Activated naive CD8-positive, alpha-beta T cell treated with anti-CD3 and anti-CD28 coated beads for 36 hours (primary cell): ENCODE measurements at places on chromosomes 1 and 21. TPM values are rescaled to one million over a fixed set of nuclear protein-coding genes. Genes with fewer than 3 reads are reported as not detected.

BTBD19 gene
- total RNA-seq: 8.1 TPM

DNA sequence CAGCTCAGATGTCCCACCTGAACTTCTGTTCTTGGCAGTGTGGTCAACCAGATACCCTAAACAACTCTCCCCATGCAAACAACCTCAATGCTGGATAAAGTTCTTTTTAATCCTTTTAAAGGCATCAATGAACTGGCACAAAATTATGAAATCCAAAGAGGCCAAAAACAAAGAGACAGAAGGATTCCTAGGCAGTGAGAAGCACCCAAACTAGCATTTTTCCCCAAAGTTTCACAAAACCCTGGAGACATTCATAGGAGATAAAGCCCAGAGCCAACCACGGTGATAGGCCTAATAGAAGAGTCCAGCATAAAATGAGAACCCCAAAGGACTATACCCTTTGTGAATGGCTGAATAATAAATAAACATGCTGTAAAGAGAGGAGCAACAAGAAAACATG, 50.7 kb downstream of the MATN1 start:
- no peak for DNase-seq

LAD1 gene
- total RNA-seq: not detected

FCAMR gene
- not detected for total RNA-seq

GRCh38 chr1:29602203-29602602, 365.9 kb downstream of the PTPRU start:
- DNase-seq: no peak

DNA sequence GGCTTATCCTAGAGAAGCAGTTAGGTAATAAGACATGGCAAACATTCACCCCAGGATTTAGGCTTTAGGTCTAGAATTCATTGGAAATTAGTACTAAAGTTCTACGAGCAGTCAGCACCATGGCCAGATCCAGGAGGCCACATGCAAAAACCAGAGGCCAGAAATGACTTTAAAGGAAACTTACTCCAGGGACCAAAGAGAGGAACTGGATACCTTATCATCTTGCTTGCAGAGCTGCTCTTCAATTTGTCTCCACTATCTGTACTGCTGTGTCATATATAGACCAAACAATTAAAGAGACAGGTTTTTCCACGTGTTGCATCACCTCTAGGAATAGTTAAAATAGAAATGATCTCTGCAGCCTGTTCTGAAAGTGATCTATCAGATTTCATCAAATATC, 127.8 kb downstream of the LMX1A start:
- DNase-seq: no peak

DNA sequence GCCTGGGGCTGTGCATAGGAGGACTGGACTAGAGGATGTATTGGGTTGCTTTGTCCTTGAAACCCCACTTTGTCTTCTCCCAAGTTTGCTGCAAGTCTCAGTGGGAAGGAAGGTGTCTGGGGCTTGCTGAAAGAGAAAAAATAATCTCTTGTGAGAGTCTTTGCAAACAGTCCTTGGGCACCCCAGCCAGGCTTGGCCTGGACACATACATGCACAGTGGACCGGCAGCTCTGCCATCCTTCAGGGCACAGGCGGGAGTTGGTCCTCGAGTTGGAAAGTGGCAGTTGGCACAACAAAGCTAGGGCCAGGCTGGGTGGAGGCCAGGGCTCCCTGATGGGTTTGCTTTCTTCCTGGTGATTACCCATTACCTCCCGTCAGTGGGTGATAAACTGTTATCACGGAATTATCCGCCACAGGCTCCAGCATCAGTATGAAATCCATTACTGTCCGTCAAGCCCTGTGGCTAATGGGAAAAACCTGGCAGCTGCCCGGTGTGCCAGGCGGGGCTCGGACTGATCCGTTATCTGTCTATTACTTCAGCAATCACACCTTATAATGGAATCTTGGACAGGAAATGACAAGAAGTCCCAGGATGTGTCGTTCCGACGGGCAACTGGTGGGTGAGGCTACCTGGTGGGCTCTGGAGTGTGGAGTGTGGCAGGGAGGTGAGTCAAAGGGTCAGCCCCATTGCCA, 265.7 kb downstream of the GRIK3 start:
- DNase-seq: no peak

DNA sequence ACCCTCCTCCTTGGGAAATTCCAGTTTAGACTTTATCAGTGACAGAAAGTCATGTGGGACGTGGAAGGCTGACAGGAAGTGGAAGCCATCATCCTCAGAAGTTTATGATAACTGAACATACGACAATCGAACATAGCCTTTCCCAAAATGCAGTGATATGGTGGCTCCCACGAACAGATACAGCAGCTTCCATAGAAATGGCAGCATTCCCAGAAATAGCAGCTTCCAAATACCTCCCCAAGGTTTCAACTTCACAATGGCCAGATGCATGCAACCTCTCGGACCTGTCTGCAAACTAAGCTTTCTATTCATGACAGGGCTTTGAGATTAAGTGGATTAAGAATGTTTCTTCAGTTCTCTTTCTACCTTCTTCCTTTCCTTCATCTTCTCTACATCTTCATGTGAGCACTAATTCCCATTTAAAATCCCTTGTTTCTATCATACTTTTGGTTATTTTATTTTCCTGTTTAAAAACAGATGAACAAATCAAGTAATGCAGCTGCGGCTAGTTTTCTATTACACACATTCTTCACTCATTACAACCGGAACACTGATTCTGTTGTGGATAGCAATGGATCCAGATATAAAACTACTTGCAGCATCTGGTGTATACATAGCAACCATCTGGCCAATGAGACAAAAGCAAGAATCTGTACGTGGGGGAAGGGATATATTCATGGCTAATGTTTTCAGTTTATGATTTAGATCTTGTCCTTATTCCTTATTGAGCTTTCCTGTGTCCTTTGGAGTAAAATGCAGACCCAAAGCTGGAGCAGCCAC, 304.8 kb downstream of the BRINP3 start:
- no peak for DNase-seq

SYPL2 gene
- not detected for total RNA-seq

DNA sequence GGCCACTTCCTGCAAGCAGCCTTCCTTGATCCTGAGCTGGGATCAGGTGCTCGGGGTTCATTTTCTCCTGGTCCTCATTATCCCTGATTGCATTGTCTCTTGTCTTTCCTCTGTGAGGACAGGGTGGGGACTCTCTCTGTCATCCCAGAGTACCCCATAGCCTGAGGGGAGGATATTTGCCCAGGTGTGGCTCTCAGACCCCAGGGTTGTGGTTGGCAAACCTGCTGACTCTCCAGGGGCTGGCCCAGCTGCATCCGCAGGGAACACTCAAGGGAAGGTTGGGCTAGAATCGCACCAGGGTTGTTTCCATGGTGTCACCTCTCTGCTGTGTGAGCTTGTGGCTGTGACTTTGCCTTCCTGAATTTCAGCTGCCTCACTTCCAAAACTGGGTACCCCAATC, 276.8 kb upstream of the C1orf174 start:
- DNase-seq: no peak

ALPL gene
- not detected for total RNA-seq

GRCh38 chr1:54017979-54018378, at the start of gene LDLRAD1:
LDLRAD1 (minus strand) TSS chr1:54018186; CDS start chr1:54018112, 74 bp downstream.
- DNase-seq: no peak

DNA sequence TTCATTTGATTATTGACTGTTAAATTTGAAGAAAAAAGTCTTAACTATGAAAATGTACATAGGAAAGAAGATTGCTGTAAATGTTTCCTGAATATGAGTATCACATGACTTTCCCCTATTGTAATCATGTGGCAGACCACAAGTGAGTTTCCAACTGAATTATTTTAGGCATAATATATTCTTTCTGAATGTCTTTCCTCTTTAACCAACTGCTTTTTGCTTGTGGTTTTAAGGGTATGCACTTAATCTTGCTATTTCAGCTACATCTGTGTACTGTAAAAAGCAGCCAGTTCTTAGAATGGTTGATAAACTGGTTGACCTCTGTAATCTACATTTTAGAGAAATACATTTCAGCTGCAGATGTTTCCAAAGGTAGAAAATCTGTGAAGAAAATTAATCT, 400.7 kb downstream of the NEGR1 start:
- no peak for DNase-seq

DNA sequence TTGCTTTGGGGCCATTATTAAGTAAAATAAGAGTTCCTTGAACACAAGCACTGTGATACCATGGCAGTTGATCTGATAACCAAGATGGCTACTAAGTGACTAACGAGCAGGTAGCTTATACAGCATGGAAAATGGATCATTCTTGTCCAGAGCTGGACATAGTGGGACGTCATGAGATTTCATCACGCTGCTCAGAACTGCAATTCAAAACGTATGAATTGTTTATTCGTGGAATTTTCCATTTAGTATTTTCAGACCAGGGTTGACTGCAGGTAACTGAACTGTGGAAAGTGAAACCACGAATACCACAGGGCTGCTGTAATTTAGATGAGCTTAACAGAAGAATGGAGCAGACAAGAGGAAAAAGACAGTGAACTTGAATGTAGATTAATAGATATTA, 38.9 kb downstream of the CCDC18 start:
- peak; percentile 20 for DNase-seq

- no peak for DNase-seq
These were observed 176.8 kb downstream of the LMO4 start for GRCh38 chr1:87505391-87505983.

TNFRSF1B gene
- total RNA-seq: 187 TPM
